CD4-positive, alpha-beta T cell treated with Interleukin-10 for 1 hour (primary cell): ENCODE measurements at places on chromosomes 5 and 9.

DNA sequence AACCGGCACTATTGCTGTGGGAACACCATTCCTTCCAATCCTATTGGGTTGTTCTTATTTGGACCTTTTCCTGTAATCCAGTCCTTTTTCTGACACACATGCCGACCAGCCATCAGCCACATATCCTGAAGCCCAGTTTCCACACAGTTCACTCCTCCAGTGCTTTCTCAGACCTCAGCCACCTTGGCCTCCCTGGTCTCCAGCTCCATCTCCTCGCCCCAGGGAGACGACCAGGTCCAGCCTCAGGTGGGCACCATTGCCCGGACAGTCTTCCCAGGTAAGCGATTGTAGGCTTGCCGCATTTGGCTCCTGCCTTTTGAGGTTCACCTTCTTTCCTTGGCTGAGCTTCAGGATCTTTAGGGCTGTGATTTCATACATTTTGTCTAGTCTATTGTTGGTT is 15.2 kb upstream of the TERT start:
- no peak for DNase-seq

DNA sequence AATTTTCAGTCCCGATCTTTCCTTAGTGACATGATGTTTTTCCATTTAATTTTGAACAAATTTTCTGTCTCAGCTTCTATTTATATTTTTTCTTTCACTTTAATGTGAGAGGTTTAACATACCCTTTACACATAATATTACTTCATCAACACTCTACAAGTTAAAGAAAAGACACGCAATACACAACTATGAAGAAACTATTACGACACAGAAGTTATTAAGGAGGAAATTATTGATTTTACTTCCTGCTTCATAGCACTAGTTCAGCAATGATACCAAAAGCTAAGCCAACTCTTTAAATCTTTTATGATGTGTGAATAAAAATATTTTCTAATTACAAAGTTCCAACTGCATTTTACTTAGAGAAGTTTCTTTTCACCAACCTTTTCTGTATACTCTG is 432.3 kb upstream of the DAB2 start:
- no peak for DNase-seq

DNA sequence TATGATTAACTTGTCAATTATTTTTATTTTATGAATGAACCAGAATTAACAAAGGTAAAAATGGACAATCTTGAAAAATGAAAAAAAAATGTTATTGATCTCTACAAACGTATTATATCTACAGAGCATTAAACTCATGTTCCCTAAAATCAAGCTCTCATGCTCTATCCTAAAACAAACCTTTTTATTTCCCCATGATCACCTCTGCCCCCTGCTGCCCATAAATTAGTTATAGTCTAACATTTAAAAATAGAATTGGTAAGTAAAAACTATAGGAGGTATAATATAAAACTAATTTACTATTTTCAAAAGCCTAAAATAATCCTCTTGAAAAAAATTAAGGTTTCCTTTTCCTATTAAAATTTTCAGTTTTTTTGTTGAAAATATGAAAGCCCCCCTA is 168.0 kb upstream of the POU5F2 start:
- DNase-seq = no peak

DNA sequence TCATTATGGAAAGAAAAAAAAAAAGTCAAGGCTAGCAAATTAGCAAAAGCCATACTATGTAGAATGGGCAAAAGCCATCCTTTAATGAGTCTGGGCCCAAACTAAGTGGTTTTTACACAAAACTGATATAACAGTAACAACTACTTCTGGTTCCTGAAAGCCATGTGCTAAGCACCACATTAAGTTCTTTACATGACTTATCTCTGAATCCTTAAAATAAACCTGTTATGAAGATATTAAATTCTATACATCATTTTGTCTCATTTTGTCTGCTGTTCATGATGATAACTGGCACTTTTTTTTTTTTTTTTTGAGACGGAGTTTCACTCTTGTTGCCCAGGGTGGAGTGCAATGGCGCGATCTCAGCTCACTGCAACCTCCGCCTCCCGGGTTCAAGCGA is 5.0 kb downstream of the FNIP1 start:
- DNase-seq = no peak

DNA sequence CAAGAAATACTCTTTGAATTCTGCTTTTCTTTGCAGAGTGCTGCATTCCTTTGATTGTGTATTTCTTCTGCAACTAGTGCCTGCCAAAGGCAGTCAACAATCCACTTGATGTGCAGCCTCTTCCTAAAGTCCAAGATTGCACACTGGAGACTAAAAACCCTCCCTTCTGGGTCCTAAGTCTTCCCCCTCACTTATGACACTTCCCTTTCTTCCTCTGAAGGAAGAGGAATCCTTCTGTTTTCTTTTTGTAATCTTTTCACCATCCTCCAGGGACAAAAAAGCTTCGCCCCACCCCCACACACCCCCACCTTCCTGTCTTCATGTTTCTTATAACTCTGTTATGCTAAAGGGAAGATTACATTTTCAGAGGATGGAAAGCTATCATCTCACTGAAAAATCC is 39.9 kb downstream of the WDR36 start:
- no peak for DNase-seq

DNA sequence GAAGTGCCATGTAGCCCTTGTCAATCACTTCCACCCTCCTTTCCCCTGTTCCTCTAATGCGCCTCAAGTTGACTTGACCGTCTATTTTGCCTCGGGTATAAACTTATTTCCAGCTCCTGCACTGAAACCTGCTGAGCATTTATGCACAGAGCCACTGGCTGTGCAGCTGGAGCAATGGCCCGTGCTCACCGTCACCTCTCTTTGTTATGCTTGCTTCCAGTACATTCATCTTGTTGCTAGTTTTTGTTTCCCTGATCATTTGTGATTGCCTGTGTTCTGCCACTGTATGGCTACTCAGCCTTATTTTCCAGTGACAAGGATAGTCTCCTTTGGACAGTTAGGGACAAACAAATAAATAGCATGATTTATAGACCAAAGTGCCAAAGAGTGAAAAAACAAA is 183.1 kb upstream of the C9orf72 start:
- DNase-seq = no peak
